H1 (cell line): ENCODE measurements at places on chromosomes 5 and 9. TPM values are rescaled to one million over a fixed set of nuclear protein-coding genes. Genes with fewer than 3 reads are reported as not detected.

DNA sequence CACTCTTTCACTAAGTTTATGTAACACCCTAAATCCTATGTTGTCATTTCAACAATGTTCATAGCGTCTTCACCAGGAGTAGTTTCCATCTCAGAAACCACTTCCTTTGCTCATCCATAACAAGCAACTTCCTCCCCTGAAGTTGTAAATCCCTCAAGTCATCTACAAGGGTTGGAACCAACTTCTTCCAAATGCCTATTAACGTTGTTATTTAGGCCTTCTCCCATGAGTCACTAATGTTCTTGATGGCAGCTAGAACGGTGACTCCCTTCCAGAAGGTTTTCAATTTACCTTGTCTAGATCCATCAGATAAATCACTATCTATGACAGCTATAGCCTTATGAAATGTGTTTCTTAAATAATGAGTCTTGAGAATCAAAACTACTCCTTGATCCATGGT lies 73.3 kb upstream of the TARS1 start:
- DNase-seq, result no peak

DNA sequence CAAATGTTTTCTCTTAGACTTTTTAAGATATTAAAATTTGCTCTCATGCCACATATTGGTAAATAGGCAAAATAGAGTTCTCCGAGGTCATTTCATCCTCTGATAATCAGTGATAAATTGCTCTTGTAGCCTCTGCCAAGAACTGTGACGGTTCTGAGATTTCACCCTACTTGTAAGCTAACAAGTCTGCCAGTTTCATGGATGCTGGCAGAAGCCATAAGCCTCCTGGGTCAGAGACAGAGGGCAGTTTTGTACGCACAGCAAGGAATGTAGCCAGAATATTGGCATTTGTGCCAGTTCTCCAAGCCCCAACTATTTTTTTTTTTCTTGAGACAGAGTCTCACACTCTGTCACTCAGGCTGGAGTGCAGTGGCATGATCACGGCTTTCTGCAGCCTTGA lies 945.0 kb upstream of the WWC1 start:
- no peak for DNase-seq

GRCh38 chr5:143061161-143061945 lies 291.2 kb downstream of the ARHGAP26 start:
- DNase-seq, result no peak

- no peak for DNase-seq
These were observed 13.8 kb downstream of the CYFIP2 start for GRCh38 chr5:157279605-157280239.

- DNase-seq, result no peak
These were observed 458.4 kb downstream of the KDM4C start for GRCh38 chr9:7216004-7216841.

DNA sequence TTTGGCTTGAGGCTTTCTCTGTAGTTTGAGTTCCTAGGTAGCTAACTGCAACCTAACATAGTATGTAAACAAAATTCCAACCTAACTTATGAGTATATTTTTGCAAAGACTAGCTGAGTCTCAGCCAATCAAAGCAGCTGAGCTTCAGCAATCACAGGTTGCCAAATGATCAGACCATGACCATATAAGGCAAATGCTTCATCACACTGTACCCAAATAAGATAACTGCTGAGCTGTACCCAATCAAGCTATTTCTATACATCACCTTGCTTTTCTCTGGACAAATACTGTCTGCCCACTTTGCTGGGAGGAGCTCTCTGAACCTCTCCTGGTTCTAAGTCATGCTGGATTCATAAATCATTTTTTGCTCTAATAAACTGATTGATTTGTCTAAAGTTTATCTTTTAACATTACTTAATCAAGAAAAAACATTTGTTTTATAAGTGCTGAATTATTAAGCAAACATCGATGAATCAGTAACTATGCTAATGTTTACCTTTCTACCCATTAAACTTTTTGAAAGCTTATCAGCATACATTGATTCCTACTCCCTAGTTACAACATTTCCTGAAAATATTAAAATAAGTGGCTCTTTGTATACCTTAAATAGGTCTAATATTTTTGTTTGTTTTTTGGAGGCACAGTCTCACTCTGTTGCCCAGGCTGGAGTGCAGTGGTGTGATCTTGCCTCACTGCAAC lies 129.7 kb upstream of the PCA3 start:
- no peak for DNase-seq

The AMBP gene
- total RNA-seq, result 3.0 and 3.1 TPM in 2 replicates

The OXCT1 gene
- total RNA-seq, result 25.8 and 28.2 TPM in 2 replicates

The SEMA6A gene
- total RNA-seq, result 260 and 277 TPM in 2 replicates
